ENCODE measurements at places on chromosomes 7 and 10.

DNA sequence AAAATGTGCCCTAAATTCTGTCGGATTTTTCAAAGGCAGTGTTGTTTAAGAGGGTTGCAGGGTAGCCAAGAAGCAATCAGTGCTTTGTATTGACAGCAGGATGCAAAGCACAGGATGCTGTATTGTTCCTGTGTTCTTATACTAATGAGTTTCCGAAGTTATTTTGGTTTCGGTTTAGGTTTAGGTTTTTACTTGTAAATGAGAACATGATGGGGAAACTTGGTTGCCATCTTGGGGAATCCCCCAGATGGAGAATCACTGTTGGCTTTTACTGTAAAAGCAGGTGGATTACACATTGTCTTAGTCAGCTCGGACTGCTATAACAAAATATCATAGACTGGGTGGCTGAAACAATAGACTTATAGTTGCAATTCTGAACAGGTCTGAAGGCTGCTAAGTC lies 72.1 kb downstream of the INHBA start:
- DNase-seq: no peak

- DNase-seq: no peak
Measured at GRCh38 chr7:70598976-70599375, 533.0 kb upstream of the GALNT17 start.

DNA sequence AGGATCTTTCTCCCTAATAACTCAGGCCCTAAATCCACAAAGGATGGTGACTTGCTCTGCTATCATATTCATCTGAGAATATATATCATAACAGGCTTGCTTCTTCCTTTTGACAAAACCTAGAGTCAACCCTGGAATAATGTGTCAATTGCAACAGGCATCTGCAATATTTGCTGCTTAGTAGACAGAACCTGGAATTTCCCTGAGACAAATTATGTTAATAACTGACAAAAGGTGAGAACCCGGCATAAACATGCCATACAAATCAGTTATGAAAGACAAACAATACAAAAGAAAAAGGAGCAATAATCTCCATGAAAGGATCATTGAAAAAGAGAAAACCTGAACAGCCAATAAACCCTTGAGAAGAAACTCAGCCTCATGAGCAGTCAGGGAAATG lies 114.5 kb upstream of the CDCA7L start:
- DNase-seq: no peak

GRCh38 chr7:7742223-7742622 lies 23.8 kb upstream of the RPA3 start:
- DNase-seq: no peak

- no peak for DNase-seq
Measured at GRCh38 chr7:55572378-55573233, at the start of gene VOPP1. VOPP1 (minus strand) TSS chr7:55572502; CDS start chr7:55572324, 178 bp downstream.

DNA sequence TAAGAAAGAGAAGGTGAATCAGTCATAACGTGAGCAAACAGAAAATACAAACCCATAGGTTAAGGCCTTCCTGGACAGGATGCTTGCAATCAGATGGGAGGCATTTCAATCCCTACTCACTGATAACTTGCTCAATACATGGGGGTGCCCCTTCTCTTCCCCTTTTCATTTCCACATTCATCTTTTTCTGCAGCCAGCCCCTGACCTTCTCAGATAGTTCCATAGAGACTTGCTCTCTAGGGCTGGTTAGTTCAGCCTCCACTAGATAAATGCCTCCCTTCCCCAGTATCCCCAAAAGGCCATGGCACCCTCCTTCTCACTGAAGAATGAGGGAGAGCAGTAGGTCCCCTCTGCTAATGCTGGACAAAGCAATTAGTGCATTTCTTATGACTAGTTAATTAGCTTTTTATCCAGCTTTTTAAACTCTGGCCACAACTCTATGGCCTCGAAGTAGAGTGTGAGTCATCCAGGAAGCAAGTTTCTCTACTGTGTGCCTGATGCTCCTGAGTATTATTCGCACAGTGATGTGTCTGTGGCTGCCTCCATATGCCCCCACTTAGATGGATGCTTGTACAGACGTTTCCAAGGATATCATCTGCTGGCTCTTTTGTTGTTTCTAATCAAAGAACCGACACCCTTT lies 12.7 kb downstream of the CHN2 start:
- DNase-seq: no peak

GRCh38 chr10:27513451-27514191 lies 9.5 kb downstream of the RAB18 start:
- no peak for DNase-seq

DNA sequence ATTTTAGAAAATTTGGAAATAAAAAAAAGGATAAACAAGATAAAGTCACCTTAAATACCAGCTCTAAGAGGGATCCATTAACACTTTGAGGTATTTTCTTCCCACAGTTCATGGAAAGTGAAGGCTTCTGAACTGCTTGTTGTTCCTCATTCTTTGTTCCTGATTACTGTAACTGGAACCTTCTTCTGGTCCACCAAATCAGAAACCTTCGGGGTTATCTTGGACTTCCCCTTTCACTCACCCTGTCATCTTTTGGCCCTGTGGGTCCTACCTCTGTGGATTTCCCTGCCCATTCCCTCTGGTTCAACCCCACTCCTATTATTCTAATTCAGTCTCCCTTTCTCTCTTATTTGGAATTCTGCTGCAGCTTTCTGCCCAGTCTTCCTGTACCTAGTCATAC lies 116.5 kb upstream of the PRPS1L1 start:
- DNase-seq: no peak

- no peak for DNase-seq
Measured at GRCh38 chr10:17226891-17227303, 1.1 kb upstream of the VIM start.

GRCh38 chr7:112790586-112791003 lies 402 bp upstream of the TMEM168 start:
- no peak for DNase-seq

- no peak for DNase-seq
Measured at GRCh38 chr10:125000366-125001312, 58.7 kb downstream of the ZRANB1 start.

- DNase-seq: no peak
Measured at GRCh38 chr10:91884536-91884935, 24.8 kb downstream of the FGFBP3 start.

GRCh38 chr7:44631458-44632115 lies 25.2 kb downstream of the OGDH start:
- no peak for DNase-seq

DNA sequence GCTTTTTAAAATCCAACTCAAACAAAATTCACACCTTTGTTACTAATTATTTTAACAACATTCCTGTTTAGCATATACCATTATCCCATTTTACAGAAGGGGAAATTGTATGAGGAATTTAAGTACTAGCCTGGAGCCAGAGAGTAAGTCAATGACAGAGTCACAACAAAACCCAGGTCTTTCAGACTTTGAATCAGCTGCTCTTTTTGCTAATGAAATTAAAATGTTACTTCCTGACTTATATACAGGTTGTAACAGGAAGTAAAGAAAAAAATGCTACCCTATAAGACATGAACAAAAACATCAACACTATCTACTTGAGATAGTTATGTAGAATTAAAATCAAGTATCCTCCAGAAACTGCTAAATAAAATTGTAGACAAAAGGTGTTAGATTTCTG lies 82.6 kb upstream of the ASAH2 start:
- DNase-seq: no peak

DNA sequence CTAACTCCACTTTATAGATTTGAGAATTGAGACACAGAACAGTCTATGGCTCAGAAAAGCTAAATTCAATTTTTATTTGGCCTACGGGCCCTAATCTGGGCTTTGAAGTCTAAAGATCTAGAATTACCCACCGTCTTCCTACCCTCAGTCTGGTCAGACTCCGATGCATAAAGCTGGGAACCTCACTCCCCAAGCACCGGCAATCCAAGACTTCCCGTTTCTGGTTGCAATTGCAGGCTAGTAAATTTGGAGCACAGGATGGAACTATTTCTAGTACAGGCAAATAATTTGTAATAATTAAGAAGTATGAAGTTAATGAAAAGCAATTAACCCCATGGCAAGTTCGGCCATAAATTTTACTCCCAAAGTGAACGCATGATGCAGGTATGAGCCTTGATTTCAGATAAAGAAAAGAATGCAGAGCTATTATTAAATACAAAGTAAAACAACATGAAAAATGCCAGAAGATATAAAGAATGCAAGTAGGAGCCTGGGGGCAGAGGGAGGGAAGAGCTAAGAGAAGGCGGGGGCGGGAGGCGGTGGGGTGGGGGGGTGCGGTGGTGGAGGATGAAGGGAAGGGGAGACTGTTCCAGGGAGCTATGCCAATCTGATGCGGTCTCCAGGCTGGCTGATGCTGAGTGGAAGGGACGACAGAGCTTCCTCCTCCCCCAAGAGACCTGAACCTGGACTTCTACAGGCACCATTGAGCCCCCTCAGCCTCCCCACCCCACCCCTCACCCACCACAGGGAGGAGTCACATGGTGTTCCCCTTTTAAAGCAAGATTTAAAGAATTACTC lies 45.1 kb downstream of the BPGM start:
- DNase-seq: no peak

- DNase-seq: no peak
Measured at GRCh38 chr10:128268015-128268722, 141.9 kb upstream of the MKI67 start.

GRCh38 chr7:117097860-117098259 lies 144.6 kb downstream of the ST7 start:
- DNase-seq: no peak

GRCh38 chr10:43229208-43230061 lies 37.4 kb downstream of the RASGEF1A start:
- DNase-seq: no peak

- no peak for DNase-seq
Measured at GRCh38 chr7:39637400-39637799, 14.0 kb downstream of the RALA start.

GRCh38 chr10:86371116-86371515 lies 4.5 kb upstream of the GRID1 start:
- DNase-seq: no peak

- no peak for DNase-seq
Measured at GRCh38 chr10:62496925-62497324, 122.8 kb downstream of the ZNF365 start.

DNA sequence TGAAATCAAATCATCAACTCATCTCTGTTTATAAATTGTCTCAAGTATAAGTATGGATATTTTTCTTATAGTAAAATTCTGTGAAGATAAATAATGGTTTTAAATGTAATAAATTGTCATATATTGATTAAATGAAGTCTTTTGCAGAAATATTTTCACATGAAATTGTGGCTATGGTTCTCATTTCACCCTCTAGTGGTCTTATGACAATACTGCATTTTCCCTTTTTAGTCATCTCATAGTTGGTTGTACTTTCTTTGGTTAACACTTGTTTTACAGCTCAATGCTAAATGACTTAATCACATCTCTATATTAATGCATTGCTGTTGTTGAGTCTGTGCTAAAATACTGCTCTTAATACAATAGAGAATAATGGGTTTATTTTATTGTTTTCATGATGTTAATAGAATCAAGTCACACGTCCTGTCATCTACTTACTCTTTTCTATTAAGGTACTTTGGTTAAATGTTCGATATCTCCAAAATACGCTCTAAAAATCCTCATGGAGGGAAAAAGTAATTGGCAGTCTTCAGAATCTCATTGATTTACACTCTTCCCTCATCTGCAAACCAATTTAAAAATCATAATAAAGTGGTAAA lies 38.0 kb upstream of the CACNA2D1 start:
- DNase-seq: no peak

- DNase-seq: no peak
Measured at GRCh38 chr7:4077980-4078379, 604.1 kb upstream of the FOXK1 start.

GRCh38 chr10:61939902-61940301 lies 38.4 kb downstream of the ARID5B start:
- DNase-seq: no peak

DNA sequence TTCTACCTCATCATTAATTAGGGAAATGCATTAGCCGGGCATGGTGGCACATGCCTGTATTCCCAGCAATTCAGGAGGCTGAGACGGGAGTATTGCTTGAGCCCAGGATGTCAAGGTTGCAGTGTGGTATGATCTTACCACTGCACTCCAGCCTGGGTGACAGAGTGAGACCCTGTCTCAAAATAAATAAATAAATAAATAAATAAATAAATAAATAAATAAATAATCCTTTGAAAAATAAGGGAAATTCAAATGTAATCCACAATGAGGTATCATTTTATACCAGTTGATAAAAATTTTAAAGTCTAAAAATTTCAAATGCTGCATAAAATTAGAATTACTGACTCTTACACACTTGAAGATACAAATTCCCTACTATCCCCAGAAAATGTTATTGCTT lies 334.3 kb downstream of the ADK start:
- no peak for DNase-seq

GRCh38 chr7:36223851-36224250 lies 70.8 kb downstream of the EEPD1 start:
- DNase-seq: no peak

DNA sequence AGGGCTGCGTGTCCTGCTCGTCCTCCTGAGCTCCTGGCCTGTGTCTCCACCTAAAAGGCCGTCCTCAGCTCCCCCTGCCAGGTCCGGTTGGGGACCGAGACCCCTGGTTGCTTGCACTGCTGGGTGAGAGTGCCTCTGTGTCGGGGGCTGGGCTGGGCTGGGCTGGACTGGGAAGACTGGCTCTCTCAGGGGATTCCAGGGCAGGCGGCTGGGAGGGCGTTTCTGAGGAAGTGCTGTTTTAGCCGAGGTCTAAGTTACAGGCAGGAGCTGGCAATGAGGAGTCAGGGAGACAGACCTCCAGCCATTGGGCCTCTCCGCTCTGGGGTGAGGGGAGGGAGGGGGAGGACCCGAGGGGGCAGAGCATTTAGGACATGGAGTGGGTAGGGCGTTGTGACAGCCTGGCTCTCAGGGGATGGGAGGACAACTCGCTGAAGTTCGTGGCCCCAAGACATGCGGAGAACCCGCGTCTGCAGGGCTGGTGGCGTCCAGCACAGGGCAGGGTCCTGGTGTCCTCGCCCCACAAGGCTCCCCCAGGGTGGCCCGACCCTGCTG lies 20.9 kb downstream of the FOXK1 start:
- no peak for DNase-seq

DNA sequence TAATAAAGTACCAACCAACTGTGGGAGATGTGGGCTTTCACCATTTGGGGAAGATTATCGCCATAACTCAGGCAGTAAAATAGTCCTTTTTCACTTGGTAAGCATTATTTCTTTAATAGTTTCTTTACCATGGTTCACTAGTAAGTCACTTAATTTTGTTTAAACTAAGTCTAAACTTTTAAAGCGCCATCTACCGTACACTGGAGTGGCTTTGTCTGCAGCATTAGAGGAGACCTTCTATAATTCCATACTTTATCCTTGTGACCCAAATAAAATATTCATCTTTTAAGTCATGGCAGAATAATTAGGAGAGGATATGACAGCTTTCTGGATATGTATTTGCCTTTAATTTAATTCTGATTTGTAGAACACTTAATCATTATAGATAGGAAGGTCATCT lies 468.0 kb downstream of the MAGI2 start:
- DNase-seq: no peak

- no peak for DNase-seq
Measured at GRCh38 chr7:152733286-152733934, 26.1 kb upstream of the ACTR3B start.

- no peak for DNase-seq
Measured at GRCh38 chr7:55160539-55160938, 141.7 kb downstream of the EGFR start.

- DNase-seq: no peak
Measured at GRCh38 chr10:876438-876837, 55.1 kb downstream of the LARP4B start.

GRCh38 chr7:127828843-127829500 lies 177.0 kb downstream of the SND1 start:
- no peak for DNase-seq

Measured in stimulated activated CD4-positive, alpha-beta T cell treated with anti-CD3 and anti-CD28 coated beads, TNF-alpha, amount 100 ng/mL, for 48 hours (primary cell).